ENCODE measurements at places on chromosomes 12 and 14.

DNA sequence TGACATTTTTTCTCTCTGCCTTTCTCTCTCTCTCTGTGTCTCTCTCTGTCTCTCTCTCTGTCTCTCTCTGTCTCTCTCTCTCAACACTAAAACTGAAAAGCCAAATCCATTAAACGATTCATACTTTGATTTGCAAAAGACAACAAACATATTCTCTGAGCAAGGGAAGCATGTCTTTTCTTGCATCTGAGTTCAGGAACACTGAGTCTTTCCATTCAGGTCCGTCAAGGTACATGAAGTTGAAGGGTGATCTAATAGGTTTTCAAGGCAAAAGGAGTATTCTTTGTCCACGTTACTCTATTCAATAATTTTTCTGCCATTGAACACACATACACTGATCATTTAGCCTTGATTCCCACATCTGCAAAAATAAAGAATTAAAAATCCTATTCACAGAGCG, 900.9 kb downstream of the BCL11B start:
- DNase-seq = no peak

- no peak for DNase-seq
Measured at GRCh38 chr14:71371711-71372396, 464.6 kb downstream of the PCNX1 start.

- no peak for DNase-seq
Measured at GRCh38 chr12:109770104-109770860, 56.7 kb downstream of the FAM222A start.

GRCh38 chr14:74846968-74847665, 28.8 kb downstream of the PROX2 start:
- DNase-seq = no peak

GRCh38 chr12:120998435-120998834, 17.9 kb downstream of the C12orf43 start:
- DNase-seq = no peak

- DNase-seq = no peak
Measured at GRCh38 chr14:54662491-54663133, 95.7 kb downstream of the SAMD4A start.

DNA sequence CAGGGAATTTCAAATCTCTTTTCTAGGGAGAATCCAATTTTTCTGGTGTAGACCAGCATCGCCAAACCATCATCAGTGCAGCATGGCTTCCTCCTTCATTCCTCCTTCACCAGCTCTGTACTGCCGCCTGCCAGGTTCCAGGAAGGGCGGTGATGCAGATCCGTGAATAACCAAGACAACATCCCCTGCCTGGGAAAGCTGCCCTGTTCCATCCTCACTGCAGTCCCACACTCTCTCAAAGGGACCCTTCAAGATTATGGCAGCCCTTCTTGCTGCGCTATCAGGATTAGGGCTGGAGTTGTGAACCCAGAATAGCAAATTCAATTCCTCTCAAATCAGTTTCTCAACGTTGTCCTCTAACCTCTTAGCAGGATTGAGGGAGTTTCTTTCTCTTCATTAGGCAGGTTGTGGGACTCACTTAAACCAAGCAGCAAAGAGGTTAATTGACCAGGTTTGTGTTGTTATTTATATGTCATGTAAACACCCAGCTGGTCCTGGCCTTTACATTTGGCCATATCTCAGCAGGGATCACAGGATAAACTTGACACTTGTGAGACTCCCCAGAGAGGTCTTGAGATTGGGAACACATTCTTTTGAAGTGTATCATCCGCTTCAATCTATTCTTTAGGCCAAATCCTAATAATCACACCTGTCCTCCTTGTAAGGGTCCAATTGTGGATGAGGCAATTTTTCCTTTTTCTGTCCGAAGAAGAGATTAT, 26.2 kb downstream of the TMEM30B start:
- DNase-seq = no peak

GRCh38 chr12:96526110-96526509, 36.7 kb downstream of the CFAP54 start:
- no peak for DNase-seq

DNA sequence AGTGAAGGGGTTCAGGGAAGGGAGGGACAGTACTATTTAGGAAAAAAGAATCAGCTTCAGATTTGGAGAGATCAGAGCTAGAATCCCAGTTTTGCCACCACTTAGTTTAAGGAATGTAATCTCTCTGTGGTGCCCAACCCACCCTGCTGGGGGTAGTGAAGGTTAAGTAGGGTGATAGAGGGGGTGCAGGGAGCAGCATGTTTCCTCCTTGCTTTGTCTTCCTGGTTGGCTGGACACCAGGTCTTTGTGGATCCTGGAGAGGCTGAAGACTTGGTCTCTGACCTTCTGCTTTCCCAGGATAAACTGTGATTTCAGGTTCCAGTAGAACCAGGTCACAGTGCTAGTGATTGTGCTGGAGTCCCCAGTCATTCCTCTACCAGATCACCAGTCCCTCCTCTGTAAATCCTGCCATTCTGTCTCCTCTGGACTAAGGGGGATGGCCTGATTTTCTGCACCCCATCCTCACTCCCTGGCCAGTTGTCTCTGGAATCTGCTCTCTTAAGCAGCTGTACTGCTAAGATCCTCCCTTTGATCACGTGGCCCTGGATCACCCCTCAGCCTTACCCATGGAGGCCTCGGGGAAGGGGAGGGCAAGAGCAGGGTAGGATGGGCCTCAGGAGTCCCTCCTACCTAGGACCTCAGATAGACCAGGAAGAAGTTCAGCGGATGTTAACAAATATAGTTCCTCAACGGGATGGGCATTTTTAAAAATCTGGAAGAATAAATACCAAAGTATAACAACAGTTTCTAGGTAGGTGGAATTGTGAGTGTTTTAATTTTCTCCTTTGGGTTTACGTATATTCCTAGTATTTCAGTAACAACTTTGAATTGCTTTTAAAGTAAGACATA, 3.1 kb downstream of the MAP3K12 start:
- DNase-seq = no peak

DNA sequence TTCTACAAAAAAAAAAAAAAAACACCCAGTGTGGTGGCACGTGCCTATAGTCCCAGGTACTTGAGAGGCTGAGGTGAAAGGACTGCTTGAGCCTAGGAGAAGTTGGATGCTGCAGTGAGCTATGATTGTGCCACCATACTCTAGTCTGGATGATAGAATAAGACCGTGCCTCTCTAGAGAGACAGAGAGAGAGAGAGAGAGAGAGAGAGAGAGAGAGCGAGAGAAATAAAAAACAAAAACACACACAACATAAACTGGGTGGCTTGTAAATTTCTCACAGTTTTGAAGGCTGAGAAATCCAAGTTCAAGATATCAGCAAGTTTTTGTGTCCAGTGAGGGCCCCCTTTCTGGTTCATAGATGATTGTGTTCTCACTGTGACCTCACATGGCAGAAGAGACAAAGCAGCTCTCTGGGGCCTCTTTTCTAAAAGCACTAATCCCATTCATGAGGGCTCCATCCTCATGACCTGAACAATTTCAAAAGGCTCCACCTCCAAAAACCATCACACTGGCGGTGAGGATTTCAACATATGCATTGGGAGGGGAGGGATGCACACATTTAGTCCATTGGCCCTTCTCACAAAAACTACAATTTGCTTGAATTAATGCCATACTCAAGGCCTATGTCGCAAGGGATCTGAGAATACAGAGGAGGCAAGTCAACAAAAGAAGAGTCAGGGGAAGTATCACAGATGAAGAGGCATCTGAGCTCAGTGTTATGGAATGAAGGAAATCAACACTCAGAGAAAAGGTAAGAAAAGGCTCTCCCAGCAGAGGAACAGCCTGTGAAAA, 94.9 kb downstream of the PPM1H start:
- DNase-seq = no peak

DNA sequence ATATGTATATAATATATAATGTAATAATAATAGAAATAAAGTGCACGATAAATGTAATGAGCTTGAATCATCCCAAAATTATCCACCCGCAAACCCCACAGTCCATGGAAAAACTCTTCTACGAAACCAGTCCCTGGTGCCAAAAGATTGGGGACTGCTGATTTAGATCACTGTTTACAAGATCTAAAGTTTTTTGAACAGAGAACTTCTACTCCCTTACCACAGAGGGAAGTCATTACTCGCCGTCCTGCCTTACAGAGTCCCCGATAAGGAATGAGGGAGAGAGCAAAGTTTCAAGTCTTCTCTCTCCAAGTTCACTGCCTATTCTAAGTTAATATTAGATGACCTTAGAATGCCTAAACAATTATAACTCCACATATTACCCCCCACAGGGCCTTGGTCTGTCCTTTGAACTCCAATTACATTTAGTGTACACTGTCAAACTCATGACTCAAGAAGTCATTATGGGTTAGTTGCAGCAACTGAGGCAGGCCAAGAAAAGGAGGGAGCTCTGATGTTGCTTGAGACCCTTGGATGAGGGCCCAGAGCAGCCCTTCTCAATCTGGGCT, 21.8 kb upstream of the DHRS4 start:
- DNase-seq = no peak

DNA sequence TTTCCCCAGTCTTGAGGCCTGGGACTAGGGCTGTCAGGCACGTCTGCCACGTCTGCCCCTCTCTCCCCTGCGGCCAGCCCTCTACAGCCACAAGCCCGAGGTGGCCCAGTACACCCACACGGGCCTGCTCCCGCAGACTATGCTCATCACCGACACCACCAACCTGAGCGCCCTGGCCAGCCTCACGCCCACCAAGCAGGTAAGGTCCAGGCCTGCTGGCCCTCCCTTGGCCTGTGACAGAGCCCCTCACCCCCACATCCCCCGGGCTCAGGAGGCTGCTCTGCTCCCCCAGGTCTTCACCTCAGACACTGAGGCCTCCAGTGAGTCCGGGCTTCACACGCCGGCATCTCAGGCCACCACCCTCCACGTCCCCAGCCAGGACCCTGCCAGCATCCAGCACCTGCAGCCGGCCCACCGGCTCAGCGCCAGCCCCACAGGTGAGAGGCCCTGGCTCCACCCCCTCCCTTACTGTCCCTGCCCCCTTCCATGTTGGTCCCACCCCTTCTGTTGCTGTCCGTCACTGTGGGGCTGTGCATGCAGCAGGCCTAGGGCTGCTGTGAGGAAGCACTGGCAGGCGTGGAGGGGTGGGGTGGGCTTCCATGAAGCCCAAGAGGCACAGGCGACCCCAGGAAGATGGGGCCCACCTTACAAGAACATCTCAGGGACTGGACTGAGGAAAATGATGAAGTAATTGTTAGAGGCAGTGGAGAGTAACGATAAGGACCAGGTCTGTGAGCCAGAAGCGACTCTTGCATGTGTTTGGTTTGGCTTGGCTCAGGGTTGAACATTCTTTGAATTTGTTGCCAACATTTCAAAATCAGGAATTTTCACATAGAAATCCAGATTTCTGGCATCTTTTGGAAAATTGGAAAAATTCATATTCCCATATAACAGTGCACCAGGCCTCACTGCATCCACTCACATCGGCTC, 16.8 kb downstream of the C12orf43 start:
- no peak for DNase-seq

DNA sequence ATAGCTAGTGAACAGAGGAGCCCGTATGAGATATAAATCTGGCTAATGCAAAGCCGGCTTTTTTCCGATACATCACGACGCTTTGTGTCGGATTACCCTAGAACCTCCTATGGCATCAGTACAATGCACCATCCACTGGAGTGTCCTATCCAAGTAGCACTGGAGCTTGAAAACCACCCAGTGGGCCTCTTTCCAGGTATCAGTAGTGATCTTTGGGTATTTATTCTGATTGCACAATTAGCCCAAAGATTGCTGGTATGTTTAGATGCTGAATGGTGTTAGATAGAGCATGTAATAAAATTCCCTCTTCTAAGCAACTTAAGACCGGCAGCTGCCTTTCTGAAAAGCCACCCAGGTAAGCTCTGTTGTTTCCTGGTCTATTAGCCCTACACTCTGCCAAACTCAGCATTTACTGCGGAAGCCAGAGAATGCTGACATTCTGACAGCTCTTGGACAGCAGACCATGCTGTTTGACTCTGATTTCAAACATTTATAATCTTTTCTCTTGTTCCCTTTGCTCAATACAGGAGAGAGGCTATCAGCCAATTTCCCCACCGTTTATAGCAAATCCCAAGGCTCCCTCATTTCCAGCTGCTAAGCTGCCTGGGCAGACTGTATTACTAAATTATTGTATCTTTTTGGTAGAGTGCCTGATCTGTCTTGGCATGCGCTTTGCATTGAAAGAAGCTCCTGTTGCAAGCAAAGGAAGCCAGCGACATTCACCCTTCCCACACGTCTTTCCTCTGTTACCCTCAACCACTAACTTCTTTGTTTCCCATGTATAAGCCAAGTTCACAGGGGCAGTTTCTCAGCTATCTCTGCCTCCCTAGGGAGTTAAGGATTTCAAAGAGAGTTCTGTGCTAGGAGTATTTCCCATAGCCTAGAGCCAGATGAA, 388.3 kb upstream of the GARIN6 start:
- DNase-seq = no peak

- no peak for DNase-seq
Measured at GRCh38 chr12:4307593-4308333, 13.2 kb upstream of the TIGAR start.

- no peak for DNase-seq
Measured at GRCh38 chr12:94074980-94075629, 73.3 kb upstream of the PLXNC1 start.

DNA sequence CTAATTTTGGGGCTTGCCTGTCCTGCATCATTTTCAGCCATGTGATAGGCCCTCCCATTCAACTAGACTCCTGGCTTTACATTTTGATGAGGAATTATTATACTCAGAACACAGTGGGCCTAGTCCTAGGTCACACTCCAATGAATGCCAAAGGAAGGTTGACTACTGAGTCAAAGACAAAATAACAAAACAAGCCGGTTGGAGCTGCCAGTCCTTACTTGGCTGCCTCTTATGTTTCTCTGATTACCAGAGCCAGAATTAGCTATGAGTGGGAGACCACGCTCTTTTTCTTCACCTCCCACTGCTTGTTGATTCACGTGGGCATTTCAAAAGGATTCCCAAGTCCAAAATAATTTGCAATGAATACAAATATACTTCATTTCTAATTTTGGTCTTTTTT, 78.1 kb upstream of the USP44 start:
- DNase-seq = no peak

- no peak for DNase-seq
Measured at GRCh38 chr12:131189781-131190180, 236.1 kb downstream of the ADGRD1 start.

DNA sequence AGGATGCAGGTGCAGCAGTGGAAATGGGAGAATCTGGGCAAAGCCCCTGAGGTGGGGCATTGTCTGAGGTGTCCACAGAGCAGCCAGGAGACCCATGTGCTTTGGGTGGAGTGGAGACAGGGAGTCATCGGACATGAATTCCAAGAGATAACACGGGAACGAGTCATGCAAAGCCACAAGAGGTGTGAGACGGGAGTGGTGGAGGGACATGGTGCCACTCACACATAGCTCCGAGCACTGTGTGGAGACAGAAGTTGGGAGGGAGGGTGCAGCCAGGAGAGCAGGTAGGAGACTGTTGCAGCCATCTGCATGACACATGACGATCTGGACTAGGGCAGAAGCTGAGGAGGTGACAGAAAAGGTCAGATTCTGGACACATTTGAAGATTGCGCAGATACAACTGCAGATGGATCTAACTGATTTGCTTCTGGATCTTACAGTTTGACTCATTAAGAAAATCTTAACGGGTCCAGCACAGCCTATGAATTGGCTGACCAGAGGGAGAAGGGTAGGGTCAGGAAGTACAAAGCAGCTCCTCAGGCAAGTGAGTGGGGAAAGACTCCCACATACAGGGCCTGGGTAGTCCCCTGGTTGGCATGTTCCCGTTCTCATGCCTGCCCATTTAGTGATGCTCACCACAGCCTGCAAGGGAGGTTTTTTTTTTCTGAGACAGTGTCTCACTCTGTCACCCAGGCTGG, 379.8 kb downstream of the FUT8 start:
- DNase-seq = no peak

GRCh38 chr14:68918612-68919011, 60.5 kb downstream of the ACTN1 start:
- DNase-seq = no peak

GRCh38 chr12:16307856-16308475, 30.5 kb upstream of the SLC15A5 start:
- no peak for DNase-seq

- no peak for DNase-seq
Measured at GRCh38 chr12:131913666-131914065, 15.4 kb upstream of the PUS1 start.

Data from stimulated activated CD8-positive, alpha-beta memory T cell treated with anti-CD3 and anti-CD28 coated beads, Interleukin-2, amount 100 ng/mL, for 1 hour (primary cell).